Right renal pelvis (tissue), 4 donors: ENCODE measurements at places on chromosomes 5 and 9. TPM values are rescaled to one million over a fixed set of nuclear protein-coding genes. Genes with fewer than 3 reads are reported as not detected.

Gene CDC25C
- polyA plus RNA-seq = 7.0 TPM

Gene FAM200C
- polyA plus RNA-seq = 15.5 TPM

DNA sequence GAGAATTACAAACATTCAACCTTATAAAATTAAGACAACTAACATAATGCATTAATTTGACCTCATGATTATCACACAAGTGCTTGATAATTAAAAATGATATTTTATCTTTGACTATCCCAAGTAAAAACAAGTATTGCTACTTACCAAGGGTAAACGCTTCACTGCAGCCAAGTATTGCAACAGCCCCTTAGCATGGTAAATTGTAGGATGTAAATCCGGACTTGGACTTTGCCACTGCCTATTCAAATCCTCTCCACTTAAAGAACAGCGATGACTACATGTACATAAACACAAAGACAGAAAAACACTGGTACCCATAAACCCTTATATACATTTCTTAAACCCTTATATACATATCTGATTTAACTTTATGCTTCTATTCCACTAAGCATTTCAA is 155.1 kb downstream of the AGTPBP1 start:
- DNase-seq = no peak

GRCh38 chr9:9133526-9133925 is 1333.9 kb upstream of the DMAC1 start:
- no peak for DNase-seq

GRCh38 chr5:57215629-57216195 is 41.9 kb downstream of the GPBP1 start:
- DNase-seq = no peak

GRCh38 chr9:126127591-126127990 is 199.0 kb upstream of the MVB12B start:
- no peak for DNase-seq

DNA sequence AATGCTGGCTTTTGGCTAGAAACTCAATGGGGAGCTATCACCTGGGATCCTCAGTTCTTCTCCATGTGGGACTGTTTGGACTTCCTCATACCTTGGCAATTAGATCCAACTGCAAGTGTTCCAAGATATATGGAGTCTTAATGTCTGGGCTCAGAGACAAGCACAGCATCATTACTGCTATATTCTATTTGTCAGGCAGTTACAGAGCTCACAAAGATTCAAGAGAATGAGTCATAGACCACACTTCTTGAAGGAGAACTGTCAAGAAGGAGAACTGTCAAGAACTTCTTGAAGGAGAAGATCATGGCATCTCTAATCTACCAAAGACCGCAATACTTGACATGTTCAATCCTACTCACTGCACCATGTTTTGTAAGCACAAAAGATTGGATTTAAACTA is 106.8 kb upstream of the NREP start:
- DNase-seq = no peak

DNA sequence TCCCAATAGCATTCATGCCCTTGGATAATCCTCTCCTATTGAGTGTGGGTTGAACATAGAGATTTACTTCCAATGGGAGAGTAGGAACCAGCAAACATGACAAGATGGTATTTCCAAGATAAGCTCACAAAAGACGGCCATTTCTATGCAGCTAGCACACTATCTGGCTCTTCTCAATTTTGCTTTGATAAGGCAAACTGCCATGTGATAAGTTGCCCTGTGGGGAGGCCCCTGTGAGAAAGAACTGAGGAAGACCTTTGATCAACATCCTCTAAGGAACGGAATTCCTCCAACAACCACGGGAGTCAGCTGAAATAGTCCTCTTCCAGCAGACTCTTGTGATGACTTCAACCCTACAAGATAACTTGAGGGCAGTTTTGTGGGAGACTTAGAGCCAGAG is 211.9 kb upstream of the TRPM3 start:
- DNase-seq = no peak
